ENCODE measurements at places on chromosomes 3 and 15.

DNA sequence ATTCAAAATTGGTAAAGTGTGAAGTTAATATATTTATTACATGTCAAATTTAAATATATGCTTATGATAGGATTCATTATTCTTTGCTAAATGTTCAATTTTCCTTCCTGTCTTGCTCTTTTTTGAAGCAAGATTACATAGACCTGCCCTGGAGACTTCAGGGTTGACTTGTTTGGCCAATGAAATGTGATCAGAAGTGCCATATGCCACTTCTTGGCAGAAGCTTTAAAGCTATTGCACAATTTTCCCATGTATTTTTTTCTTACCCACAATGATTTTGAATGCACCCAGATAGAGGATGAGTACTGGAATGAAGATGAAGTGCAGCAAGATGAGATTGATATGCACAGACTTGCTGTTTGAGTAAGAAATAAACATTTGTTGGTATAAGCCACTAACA, 406.3 kb upstream of the BCHE start:
- no peak for DNase-seq

- no peak for DNase-seq
These were observed 112.1 kb downstream of the TNIK start for GRCh38 chr3:171348121-171348520.

DNA sequence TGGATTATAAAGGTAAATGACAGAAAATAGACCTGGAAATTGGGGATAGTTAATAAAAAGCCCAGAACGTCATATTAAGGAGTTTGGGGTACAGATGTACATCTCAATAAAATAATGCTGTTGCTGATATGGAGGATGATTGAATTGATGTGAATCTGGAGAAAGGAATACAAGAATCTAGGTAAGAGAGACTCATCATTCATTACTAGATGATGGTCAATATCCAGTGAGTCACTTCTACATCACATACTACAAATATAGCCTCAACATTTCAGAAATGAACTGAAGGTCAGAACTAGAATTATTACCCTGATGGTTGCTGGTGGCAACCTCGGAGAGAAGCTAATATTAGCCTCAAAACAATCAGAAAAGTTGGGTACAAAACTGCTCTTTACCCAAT, 37.6 kb upstream of the P3H2 start:
- DNase-seq, result no peak

DNA sequence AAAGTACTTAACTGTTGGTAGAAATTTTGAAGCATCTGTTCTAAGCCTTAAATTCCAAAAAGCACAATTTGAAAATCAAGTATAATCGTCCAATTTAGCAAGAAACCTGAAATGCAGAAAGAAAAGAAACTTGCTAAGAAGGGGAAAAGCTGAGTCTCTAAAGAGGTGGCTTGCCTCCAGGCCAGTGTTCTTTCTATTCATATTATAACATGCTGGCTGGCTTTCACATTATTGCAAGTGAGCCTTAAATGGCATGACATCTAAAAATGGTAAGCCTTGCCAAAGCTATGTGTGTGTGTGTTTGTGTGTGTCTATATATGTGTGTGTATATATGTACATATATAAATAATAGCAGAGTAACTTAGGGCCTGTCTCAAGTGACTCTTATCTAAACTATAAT, 89.5 kb downstream of the FGF12 start:
- DNase-seq, result no peak

DNA sequence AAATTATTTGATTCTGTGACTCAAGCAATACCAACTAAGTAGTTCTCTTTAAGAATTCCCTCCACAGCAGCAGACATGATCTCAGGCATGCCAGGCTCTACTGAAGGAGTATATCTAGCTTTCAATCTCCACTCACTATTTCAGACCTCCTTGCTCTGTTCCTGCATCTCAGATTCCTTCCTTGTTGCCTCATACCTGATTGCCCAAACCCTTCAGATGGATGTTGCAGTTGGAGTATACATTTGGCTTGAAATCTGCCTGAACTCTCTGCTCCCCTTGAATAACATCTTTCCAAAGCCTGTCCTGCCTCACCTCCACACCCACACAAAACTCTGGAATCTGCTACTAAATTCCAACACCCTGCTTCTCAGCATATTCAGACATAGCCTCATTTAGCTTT, 19.8 kb upstream of the TM4SF4 start:
- DNase-seq, result no peak

DNA sequence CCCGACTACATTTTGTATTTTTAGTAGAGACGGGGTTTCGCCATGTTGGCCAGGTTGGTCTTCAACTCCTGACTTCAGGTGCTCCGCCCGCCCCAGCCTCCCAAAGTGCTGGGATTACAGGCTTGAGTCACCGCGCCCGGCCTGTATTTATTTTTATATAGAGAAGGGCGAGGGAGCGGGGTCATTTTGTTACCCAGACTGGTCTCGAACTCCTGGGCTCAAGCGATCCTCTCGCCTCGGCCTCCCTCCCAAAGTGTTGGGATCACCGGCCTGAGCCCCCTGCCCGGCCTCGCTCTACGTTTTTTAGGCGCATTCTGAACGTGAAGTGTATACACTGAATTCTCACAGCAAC, 514 bp upstream of the PPP4R2 start:
- no peak for DNase-seq

- no peak for DNase-seq
These were observed 30.5 kb upstream of the GNB5 start for GRCh38 chr15:52221730-52222129.
